ENCODE measurements at places on chromosomes 6 and 20.

DNA sequence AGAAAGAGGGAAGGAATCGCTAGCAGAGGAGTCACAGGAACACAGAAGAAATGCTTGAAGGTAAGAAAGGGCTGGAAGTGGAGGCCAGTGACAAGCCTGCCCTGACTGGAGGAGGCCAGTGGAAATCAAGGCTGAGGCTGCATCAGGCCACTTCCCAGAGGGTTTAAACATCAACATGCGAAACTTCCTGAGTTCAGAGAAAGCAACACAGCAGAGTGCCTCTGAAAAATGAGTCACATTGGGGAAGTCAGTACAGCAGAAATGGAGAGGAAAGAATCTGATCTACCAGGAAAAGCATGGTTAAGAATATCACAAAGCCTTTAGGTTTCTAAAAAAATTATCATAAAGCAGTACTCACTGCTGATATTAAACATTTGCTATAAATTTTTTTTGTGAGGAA is 23.3 kb downstream of the NAPB start:
- no peak for DNase-seq

DNA sequence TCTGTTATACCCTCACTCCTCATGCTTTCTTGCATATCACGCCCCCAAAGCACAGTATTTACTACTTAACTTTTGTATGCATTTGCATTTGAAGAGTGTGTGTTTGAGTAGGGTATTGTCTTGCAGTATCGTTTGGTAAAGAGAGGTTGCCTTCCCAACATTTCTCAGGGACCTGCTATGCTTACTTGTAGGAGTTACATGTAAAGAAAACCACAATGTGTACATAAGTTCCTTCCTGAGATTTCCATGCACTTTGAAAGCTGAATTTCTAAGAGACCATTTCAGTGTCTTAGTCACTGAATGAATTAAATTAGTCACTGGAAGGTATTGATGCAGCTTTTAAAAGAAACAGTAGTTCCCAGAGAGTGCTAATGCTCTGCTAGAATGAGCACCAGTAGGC is 159.3 kb upstream of the LAMA2 start:
- DNase-seq = no peak

DNA sequence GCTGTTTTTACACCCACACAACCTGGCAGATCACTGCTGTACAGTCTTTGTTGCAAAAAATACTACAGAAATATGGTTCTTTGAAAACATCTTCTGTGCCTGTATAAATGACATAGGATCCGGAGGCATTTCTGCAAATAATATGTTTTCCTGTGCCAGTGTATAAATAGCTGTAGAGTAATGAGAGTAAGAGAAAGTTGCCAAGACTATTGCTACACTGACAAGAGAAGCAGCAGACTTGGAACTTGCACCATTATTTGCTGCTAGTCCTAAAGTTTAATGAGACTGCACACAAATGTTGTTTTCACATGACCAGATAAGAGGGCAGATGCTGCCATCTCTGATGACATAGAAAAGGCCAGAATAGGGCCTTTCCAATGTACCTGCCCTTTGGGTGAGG is 50.0 kb upstream of the DTNBP1 start:
- DNase-seq = no peak

DNA sequence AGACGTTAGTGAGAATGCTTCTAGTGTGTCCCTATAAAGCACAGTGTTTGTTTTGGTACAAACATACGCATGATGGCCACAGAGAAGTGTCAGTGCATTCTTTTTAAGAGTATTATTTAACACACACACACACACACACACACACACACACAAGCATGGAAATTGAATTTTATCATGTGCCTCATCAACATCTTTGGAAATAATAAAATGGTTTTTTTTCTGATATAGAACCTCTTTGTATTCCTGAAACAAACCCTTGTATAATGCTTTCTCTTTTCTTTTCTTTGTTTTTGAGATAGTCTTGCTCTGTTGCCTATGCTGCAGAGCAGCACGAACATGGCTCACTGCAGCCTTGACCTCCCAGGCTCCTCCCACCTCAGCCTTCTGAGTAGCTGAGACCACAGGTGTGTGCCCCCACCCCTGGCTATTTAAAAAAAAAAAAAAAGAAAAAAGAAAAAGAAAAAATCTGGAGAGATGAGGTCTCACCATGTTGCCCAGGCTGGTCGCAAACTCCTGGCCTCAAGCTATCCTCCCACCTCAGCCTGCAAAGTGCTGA is 116.2 kb upstream of the SYNDIG1 start:
- no peak for DNase-seq

DNA sequence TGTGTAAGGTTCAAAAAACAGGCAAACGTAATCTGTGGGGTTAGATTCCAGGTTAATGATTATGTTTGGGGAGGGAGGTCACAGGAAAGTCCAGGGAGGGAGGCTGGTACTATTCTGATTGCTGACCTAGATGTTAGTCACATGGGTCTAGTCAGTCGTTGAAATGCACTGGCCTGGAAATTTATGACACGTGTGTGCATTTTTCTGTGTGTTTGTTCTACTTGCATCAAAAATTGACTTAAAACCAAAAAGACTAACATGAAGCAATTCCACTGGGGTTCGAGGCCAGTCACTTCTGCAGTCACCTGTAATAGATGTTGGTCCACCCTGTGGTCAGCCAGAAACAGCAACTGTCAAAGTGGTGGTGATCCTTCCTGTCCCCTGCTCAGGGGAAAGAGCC is 104.2 kb upstream of the MLN start:
- DNase-seq = no peak

GRCh38 chr6:4017058-4017739 is 61.7 kb downstream of the FAM217A start:
- DNase-seq = no peak

- no peak for DNase-seq
These were observed 20.4 kb downstream of the TAF11 start for GRCh38 chr6:34867484-34867883.

- no peak for DNase-seq
These were observed 437.1 kb downstream of the GRIK2 start for GRCh38 chr6:101830501-101831031.

Data from B cell (primary cell).